ENCODE measurements at places on chromosomes 3 and 15. TPM values are rescaled to one million over a fixed set of nuclear protein-coding genes. Genes with fewer than 3 reads are reported as not detected.

Gene FMN1
- total RNA-seq: 2.2 TPM

DNA sequence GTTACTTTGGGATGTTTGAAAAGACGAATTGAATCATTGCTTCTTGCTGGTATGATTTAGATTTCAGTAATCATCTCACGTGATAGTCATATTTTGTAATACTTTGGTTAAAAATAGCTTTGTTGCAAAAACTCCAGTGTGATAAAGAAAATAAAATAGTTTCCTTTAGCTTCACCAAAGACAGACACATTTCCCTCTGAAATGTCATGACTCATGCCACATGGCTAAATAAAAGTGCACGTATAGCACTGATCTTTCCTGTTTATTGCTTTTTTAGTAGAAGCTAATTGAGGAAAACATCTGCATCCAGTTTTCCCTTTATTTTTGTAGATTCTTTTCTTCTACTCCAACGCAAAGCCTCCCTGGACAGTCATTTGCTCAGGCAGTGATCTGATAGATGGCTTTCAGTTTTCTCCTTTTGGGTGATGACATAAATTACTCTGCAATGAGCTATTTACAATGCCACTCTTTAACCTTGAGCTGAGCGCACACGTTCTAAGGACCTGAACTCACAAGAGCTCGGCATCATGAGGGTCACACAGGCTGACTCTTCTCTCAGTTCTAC is 84.9 kb downstream of the ARNT2 start:
- no peak for DNase-seq

GRCh38 chr15:98853617-98854420 is 153.8 kb downstream of the PGPEP1L start:
- no peak for DNase-seq

DNA sequence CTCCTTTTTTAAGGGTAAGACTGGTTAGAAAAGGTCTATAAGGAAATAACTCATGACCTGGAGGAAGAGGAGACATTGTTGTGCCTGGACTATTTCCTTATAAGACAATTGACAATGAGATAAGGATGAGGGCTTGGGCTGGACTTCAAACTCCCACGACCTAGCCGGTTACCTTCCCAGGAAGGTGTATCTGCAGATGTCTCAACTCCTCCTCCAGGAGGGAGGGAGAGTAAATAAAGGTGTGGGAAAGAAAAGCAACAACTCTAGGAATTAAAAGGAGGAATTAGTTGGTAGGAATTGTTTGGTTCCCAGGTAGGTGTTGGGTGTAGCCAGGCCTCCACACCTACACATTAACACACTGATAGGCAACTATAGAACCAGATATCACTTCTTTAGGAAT is 97.8 kb upstream of the TBL1XR1 start:
- no peak for DNase-seq

Gene TNIK
- total RNA-seq: 6.3 TPM

- DNase-seq: no peak
Measured at GRCh38 chr3:147409143-147410115, at the start of gene ZIC1. Gene ZIC1 (plus strand): TSS chr3:147409365. CDS start chr3:147410113, 748 bp downstream.

GRCh38 chr3:179192542-179192941 is 44.4 kb downstream of the PIK3CA start:
- DNase-seq: no peak

DNA sequence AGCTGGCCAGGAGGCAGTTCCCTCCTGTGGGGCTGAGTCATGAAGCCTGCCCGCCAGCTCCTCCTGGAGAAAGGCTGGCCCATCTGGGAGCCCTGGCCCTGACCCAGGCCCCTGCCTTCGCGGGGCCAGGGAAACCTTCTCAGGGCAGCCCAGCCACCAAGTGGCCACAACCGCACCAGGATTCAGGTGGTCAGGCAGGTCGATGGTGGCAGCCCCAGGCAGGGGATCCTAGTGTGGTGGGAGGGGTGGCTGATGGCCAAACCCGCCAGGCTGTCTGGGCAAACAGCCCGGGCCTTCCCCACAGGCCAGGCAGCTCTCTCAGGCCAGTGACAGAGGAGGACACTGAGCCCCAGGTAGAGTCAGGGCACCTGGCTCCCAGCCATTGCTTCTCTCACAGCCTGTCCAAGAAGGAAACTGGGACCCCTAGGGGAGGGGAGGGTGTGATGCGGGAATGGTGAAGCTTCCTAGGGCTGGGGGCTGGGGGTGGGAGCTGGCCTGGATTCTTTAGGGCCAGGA is 1.2 kb downstream of the TWF2 start:
- DNase-seq: peak; percentile 88

GRCh38 chr15:69272891-69273290 is 25.8 kb upstream of the PAQR5 start:
- DNase-seq: no peak

DNA sequence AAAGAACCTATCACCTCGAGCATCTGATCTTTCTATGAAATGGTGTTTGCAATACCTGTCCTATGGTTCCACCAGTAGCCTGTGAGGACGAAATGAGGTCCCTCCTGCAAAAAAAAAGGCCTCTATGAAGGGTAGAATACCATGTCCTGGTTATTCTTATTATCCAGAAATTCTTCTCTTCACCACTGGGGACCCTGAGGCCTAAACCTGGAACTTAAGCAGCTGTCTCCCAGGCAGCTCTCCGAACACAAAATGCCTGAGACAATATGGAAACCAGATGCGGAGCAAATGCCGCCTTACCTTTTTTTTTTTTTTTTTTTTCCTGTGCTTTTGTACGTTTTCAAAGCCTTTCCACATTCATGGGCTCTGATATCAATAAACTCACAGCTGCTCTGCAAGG is 62.1 kb upstream of the WNT5A start:
- DNase-seq: no peak

DNA sequence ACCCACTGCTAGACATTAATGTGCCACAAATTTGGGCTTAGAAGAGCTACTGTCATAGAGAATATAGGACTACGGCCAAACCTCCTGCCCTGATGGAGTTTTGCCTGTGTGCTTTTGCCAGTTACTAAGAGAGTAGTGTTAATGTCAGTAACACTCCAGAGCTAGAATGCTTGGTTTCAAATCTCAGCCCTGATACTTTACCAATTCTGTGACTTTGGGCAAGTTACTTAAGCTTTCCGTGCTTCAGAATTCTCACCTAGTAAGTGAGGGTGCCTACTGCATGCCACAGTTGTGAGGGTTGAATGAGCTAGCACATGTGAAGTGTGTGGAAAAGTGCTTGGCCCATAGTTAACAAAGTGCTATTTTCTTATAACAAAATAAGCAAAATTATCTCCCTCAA is 10.9 kb upstream of the ITGA11 start:
- DNase-seq: no peak

DNA sequence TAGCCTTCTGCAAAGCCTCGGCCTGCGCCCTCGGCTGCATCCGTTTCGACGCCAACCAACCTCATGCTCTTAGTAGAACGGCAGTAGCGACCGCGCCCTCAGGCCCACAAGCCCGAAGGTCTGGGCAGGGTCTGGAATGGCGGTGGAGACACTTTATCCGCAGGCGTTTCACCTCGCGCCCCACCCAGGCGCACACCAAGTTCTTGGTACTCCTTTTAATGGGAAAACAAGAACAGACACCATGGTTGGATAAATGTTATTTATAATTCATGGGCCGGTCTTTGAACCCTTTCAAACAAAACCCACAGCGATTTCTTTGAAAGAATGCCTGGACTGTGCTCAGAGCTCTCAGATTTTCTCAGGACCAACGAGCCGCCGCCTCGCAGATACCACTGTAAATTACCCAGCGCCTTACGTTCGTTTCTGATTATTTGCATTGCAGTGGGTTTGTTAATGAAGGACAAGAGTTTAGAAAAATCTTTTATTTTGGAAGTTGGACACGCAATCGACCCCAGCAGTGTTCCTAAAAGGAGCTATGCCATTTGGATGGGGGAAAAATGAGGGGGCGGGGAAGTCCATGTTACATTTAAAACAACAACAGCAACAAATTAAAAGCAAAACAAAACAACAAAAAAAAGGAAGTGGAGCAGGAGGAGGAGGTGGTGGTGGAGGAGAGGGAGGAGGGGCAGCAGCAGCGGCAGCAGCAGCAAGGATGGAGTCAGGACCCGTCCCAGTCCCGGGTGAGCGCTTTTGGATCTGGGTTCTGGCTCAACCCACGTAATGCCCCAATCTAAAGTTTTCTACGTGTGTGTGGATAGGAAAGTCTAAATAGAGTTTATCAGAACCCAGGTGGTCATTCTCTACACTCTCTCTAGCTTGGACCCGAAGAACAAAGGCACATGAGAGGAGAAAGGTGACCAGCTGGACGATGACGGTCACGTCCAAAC is 993 bp upstream of the ISL2 start:
- no peak for DNase-seq

DNA sequence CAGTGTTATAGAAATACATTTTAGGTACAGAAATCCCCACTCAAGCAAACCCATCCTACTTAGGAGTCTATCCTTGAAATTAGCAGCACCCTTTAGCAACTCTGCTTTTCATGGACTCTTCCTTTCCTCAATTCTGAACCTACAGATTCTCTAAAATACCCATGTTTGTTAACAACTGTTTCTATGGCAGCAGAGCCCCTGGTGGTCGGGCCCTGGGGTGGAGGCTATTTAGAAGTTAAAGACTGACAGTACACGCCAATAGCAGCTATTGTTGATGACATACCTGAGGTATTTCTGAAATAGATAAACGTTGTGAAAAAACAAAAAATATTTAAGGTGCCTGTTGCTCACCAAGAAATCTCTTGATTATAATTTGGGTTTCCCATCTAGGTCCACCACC is 23.4 kb upstream of the NRG4 start:
- DNase-seq: no peak

Gene DNASE1L3
- not detected for total RNA-seq

DNA sequence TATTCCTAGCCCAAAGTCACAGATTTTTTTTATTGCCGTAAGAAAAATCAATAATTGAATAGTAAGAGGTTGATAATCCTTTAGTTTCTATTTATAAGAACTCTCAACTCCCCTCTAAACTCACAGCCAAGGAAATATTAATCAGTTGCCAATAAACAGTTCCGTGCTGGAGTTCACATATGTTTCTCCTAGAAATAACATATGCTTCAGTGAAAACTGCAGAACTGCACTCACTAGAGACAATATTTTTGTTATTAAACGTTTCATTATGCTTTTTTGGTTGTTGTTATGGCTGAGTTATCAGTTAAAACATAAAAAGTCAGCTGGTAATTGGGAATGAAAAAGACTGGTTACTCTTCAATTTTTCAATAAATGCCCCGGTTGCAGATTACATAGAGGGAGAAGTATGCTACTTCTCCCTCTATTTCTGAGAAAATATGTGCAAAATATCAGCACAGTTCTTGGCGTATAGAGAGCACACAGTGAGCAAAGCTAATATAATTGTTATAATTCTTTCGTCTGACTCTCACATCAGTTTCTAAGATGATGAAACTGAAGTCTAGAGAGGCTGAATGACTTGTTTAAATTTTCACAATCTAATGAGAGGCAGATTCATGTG is 781.2 kb upstream of the GRM7 start:
- no peak for DNase-seq

DNA sequence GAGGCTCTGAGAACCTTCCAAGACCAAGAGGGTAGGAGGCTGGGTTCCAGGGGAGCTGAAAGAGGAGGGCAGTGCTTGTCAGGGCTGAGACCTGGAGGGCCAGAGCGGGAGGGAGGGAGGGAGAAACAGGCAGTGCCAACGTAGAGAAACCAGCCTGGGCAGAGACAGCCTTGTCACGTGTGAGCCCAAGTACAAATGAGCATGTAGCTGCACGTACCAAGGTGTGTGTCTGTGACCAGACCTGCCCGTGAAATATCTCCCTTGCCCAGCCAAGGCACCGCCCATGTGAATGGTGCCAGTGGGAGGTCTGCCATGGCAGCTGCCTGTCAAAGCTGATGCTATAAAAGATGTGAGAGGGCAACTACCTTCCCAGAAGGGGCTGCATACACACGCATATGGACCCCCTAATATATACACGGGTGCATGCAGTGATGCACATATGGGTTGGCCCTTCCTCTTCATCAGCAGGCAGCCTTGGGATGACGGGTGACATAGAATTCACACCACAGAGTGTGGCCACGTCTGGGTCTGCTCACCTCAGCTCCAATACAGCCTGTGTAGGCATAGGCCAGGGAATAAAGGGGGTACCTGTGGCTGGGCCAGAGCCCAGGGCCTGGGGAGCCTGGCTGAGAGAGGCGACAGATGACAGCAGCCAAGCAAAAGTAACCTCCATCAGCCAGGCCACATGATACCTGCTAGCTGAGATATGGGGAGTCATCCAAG is 7.8 kb upstream of the CTDSPL start:
- DNase-seq: no peak

Gene TRIM59
- 4.8 TPM for total RNA-seq

GRCh38 chr3:132071043-132071442 is 36.2 kb upstream of the CPNE4 start:
- no peak for DNase-seq

GRCh38 chr15:68051109-68051508 is 3.0 kb upstream of the PIAS1 start:
- DNase-seq: no peak

Gene PLAAT1
- total RNA-seq: 0.62 TPM

DNA sequence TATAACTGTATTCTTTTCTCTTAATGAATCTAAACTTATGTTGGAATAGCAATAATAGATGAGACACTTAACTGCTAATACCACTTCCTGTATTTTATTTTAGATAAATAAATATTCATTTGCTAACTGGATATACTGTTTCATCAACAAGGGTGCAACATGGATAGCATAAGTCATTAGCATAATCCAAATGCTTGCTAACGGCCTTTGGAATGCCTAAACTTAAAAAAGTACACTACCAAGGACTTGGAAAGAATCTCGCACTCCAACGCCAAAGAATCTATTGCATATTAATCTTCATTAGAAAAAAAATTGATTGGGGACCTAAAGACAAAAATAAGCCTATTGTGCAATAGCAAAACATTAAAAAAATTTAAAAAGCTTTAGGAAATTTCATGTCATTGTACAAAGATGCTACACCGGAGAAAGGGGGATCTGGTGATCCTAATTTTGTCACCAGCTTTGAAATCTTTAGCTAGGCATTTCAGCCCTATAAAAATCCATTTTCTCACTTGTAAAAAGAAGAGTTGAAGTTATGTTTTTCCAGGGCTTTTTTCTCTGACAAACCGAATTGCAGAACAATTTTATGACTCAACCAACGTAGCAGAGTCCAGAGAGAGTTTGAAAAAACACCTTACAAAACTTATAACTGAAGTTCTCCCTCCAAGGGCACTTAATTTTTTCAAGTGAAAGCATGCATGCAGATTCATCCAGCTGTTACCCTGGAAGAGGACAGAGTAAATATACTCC is 4.1 kb downstream of the VGLL3 start:
- DNase-seq: no peak

DNA sequence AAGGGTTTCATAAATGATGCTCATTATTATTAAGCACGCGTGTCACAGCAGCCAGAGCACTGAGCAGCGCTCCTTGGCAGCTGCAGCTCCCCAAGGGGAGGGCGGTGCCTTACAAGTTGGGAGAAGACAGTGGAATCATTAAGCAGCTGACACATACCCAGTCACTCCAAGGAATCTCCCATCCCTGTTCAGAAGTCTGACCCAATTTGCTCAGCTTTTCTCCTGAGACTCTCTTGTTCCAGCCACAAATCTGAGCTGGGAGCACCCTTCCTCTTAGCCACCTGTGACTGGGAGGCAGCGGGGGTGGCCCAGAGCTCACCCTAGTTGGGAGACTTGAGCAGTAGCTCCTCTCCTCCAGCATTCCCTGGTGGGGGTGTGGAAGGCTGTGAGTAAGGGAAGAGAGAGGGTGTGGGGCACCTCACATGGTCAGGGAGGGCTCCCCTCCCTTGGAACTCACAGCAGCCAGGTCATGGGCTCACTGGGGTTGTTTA is 64.3 kb downstream of the DUT start:
- no peak for DNase-seq

Gene ATP13A5
- total RNA-seq: 0.36 TPM

All from ovary (tissue), 10 donors.